CD4-positive, alpha-beta T cell treated with Interleukin-2 at 100 ng/mL for 4 hours (primary cell): ENCODE measurements at places on chromosomes 3 and 15.

DNA sequence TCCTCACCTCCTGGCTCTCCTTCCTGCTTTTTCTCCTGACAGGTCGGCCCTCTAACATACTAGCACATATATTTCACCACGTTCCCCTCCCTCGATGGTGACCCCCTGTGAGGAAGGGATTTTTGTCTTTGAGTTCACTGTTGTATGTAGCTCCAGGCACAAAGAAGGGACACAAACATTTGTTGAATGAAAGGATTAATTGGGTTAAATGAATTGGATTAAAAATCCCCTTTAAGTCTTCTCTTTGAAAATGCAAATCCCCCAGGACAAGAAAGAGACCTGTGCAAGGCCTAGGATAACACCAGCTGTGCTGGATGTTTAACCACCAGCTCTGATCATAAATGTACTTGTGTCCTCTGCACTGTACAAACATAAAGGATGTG lies 3.3 kb downstream of the CALML4 start:
- no peak for DNase-seq

- no peak for DNase-seq
Observed at GRCh38 chr3:11452312-11452711, 180.1 kb downstream of the ATG7 start.

DNA sequence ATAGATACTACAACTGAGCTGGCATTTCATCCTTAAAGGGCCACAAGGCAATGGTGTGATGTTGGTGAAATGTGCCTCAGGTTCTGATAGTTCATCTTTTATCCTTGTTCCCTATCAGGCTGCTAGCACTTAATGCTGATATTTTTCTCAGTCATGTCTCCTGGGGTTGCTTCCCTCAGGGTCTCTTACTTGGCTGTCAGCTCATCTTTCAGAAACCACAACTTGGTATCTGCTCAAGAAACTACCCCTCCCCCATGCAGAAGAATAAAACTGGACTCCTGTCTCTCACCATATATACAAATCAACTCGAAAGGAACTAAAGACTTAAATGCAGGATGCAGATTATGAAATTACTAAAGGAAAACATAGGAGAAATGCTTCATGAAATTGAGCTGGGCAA lies 308.1 kb downstream of the CHST2 start:
- DNase-seq: no peak

DNA sequence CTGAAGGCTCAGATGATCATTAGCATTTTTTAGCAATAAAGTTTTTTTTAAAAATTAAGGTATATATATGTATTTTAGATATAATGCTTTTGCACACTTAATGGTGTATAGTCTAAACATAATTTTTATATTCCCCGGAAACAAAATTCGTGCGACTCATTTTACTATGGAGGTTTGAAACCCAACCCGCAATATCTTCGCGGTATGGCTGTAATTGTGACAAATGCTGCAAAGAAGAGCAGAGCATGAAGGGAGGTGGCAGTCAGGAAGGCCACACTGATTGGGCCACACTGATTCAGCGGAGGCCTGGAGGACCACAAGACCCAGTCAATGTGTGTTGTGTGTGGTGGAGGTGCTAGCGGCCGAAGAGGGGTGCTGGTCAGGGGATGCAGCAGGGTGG lies 4.5 kb upstream of the CYP8B1 start:
- DNase-seq: no peak

- no peak for DNase-seq
Observed at GRCh38 chr3:159831466-159831865, 157.2 kb upstream of the IL12A start.

GRCh38 chr3:9930804-9931418 lies 2.7 kb upstream of the CRELD1 start:
- DNase-seq: no peak

DNA sequence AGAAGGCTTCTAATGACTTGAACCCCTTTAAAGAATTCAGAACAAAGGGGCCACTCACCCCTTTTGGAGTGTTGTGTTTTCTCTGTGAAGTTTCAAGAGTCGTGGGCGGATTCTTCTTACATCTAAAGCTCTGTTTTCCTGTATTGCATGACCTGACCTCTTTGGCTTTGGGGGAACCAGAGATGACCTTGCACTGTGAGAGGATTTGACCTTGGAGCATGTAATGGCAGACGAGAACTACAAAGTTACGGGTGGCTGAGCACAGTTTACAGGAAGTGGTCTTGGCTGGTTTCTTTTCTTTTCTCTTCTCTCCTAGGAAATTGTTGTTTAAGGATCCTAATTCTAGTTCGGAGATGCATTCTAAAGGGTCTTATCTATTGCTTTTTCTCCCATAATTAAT lies 6.2 kb upstream of the BDH1 start:
- DNase-seq: no peak

- peak; percentile 82 for DNase-seq
Observed at GRCh38 chr3:49602877-49603411, 48.7 kb downstream of the BSN start.

DNA sequence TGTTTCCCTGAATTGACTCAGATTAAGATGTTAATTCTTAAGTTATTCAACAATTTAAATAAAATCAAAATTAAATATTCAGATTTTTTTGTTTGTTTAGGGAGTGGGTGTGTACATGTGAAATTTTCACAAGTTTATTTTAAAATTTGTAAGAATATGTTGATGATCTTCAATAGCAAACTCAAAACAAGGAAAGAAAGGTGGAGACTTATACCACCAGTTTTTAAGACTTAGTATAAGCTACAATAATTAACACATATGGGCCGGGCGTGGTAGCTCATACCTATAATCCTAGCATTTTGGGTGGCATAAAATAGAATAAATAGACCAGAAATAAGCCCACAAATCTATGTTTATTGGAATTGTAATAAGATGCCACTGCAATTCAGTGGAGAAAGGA lies 1084.5 kb downstream of the ROBO1 start:
- DNase-seq: no peak

- DNase-seq: no peak
Observed at GRCh38 chr3:171522651-171523050, 62.4 kb upstream of the TNIK start.

DNA sequence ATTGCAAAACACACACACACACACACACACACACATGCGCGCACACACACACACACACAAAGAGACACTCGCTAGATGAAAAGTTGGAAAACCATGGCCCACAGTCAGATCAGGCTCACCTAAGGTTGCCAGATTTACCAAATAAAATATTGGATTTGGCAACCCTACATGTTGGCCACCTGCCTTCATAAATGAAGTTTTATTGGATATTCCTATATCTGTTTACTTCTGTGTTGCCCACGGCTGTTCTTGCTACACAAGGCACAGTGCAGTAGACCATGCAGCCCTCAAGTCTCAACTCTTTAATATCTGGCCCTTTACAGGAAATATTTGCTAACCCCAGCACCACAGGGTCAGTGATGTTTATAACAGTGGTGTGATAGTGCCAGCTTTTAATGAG lies 445.0 kb upstream of the PROK2 start:
- DNase-seq: no peak

DNA sequence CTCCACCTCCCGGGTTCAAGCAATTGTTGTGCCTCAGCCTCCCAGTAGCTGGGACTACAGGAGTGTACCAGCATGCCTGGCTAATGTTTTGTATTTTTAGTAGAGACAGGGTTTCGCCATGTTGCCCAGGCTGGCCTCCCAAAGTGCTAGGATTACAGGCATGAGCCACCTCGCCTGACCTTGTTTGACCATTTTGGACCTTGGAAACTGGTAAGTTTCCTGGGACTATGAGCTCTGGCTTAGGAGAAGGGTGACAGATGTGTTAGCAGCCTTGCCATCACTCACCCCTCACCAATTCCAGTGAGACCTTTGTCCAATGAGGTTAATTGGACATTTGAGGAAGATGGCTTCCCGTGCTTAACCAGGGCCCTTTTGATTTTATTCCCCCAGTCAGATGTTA lies 19.9 kb downstream of the DNASE1L3 start:
- DNase-seq: no peak

GRCh38 chr3:132726341-132726823 lies 4.2 kb upstream of the NPHP3 start:
- peak; percentile 80 for DNase-seq

GRCh38 chr15:77415450-77416147 lies 4.3 kb downstream of the PEAK1 start:
- no peak for DNase-seq

DNA sequence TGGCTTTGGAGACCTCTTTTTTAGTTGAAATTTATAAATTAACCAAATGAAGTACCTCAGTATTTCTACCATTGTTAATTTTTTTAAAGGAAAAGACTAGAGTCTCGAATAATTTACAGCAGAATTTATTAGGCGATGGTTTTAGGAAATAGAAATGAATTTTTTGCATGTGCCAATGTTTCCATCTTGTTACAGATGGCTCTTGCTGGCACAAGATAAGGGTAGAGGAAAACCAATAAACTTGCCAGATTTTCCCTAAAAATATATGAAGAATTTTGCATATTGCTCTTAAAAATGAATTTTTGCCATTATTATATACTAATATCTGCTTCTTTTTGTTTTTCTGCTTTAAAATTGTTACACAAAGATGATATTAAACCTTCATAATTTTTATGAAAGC lies 380.7 kb downstream of the NLGN1 start:
- DNase-seq: no peak

- no peak for DNase-seq
Observed at GRCh38 chr3:152348436-152349177, 79.9 kb downstream of the MBNL1 start.

DNA sequence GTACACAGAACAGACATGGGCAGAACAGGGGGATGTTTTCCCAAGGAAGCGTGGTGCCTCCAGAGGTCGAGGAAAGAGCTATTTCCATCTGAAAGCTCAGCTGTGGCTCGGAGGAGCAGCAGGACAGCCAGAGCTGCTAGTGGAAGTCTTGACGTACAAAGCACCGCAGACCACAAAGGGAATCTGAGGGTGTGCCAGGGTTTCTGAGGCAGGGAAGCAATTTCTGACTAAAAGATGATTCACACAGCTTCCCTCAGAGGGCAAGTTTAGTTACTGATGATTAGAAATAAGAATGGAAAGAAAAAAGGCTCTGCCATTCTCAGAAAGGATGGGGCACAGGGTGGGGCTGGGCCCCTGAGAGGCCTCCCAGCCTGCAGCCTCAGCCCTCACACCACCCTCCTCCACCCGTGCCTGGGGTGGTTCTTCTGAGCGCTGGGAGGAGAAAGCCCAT lies 45.8 kb upstream of the SEC13 start:
- DNase-seq: peak; percentile 13

GRCh38 chr15:92393071-92393979 lies at the start of gene ST8SIA2:
TSS of gene ST8SIA2 (plus strand) at chr15:92393881. CDS start at chr15:92394065, 184 bp downstream.
- no peak for DNase-seq

DNA sequence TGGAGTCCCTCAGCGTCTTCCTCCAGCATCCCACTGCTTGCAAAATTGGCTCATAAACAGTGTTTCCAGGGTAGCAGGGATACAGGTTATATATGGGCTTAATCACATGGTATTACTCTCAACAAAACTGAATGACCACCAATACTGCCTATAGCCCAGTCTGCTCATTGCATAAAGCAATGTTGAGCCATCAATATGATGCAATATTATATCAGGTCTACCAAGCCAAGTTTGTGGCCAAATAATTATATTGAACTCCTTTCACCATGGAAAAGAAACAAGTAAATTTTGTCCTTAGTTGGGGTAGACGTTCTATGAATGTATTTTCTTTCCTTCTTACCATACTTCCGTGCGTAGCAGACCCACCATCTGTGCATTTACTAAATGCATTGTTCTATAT lies 652.3 kb downstream of the ROBO1 start:
- DNase-seq: no peak

- DNase-seq: no peak
Observed at GRCh38 chr3:76986876-76987474, 52.9 kb upstream of the ROBO2 start.

- no peak for DNase-seq
Observed at GRCh38 chr3:143207338-143207961, 87.9 kb downstream of the CHST2 start.

DNA sequence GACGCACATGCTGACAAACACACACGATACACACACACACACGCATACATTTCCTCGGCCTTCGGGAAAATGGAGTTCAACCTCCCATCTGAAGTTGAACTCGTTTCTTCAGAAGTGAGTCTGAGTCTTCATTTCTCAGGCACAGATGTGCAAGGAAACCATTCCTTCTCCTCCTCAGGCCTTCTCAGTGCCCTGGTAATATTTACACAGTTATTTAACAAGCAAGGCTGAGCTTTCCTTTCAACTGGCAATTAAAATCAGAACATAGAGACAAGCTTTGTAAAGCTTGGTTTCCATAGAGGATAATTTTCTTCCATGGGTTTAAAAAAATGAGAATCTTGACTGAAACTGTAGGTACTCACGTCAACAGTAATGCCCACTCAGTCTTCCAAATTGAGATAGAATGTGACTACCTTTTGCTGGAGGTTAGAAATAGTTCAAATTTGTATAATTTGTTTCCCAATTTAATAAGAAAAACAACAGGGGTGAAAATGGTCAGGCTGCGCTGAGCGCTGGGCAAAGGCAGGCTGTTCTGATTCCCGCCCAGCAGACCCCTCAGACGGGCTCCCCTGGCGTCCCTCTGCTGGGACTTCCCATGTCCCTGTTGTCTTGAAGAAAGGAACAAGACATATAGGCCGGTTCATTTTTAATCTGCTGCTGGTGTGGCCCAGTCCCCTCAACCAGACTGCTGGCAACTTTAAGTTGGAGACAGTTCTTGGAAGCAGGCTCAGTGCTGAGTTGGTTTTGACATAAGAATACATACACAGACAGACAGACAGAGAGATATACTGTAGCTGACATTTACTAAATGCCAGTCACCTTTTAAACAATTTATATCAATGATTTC lies 174.3 kb downstream of the XXYLT1 start:
- no peak for DNase-seq
